Pulmonary artery endothelial cell (primary cell): ENCODE measurements at places on chromosomes 1 and 21. TPM values are rescaled to one million over a fixed set of nuclear protein-coding genes. Genes with fewer than 3 reads are reported as not detected.

DNA sequence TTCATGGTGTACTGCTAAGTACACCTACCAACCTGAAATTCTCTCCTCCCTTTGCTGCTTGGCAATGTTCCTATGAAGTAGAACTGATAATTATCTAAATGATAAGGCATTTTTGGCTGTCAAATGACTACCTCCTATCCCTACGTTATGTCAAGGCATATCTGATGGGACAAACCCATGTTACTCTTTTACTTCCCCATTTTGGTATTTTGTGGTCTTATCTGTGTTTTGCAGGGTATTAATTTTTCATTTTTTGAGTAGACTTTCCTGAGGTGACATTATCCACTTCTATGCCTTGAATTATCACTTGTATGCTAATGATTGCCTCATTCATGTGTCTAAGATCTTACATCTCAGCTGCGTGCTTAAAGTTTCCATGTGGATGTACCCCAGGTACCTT is 499.6 kb upstream of the B3GALT2 start:
- DNase-seq, result no peak

- DNase-seq, result no peak
Measured at GRCh38 chr21:41373253-41373652, 11.4 kb downstream of the MX2 start.

DNA sequence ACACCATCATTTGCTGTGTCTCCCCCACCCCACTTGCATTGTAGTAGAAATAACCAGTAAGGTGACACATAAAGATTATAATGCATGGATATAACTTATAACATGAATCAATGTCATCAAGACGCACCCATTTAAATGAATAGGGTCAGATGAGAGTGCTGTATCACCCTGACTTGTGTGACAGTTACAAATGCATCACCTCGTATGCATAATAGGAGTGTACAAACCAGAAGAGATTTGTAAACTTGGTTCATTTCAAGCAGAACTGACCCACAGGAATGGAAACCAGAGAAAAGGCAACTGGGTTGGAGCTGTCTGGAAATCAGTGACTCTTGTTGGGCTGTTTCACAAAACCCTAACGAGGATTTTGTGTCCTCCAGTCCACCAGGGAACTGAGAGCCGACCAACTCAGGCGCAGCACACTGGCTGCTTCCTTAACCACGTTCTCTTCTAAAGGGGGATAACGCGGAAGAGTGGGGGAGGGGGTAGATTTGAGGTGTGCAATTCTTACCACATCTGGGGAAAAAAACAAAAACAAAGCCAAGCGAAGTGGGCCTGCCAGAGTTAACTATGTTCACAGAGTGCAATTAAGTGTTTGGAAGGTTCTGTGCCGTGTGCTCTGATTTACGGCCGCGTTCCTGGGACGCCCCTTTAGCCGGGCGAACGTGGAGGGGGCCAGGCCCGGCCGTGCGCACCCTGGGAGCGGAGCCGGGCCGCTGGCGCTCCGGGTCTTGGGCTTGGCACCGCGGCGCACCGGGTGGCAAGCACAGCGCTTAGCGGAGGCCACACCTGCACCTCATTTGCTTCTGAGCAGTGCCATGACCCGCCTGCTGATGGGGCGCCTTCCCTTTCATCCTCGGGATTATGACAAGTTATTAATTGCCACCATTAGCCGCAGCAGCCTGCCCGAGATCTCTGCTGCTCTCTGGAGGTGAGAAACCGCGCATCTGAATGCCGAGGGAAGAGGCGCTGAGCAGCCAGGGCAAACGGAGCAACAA is 248.8 kb upstream of the FOXD3 start:
- no peak for DNase-seq

DNA sequence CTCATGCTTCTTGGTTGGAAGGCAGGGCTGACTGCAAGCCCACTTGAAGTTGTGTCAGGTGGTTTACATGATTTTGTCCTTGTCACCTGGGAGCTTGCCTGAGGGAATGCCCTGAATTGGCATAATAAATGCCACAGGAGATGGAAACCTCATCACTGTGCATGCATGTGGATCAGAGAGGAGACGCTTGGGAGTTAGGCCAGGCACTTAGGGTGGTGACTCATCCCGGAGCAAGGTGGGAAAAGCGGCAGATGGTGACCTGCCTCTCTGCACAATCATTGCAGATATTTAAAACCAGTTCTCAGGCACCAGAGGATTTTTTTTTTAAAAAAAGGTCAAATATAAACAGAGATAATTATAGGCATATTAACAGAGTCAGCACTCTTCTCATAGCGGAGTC is 202.2 kb upstream of the KIAA0040 start:
- DNase-seq, result no peak

- DNase-seq, result no peak
Measured at GRCh38 chr21:42037943-42038342, 27.8 kb upstream of the ZBTB21 start.

GRCh38 chr21:15141261-15141970 is 76.6 kb upstream of the NRIP1 start:
- no peak for DNase-seq

GRCh38 chr1:155961937-155962336 is 16.4 kb downstream of the ARHGEF2 start:
- DNase-seq, result peak; percentile 87

DNA sequence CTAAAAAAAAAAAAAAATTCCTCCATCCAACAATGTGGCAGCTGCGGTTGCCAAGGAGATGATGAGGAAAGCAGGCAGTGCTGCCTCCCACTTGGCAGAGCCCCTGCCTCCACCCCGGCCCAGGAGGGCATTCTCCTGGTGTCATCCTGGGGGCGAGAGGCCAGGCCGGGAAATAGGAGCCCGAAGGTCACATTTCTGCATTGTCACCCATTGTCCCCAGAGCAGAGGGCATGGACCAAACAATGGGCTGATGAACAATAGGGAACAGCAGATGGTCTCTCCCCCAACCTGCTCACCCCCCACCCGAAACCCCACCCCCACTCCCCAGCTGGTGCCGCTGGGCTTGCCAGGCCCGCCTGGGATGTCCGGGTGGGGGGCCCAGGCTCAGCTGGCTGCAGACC is 37.3 kb downstream of the CAMK2N1 start:
- DNase-seq, result no peak

GRCh38 chr21:45366931-45367401 is 38.0 kb upstream of the COL18A1 start:
- DNase-seq, result peak; percentile 89

GRCh38 chr21:31671146-31671716 is 11.7 kb downstream of the SOD1 start:
- no peak for DNase-seq

The ATP6V1G3 gene
- not detected in 2 replicates for total RNA-seq

The VAMP3 gene
- total RNA-seq, result 96.7 and 103 TPM in 2 replicates

The SPRR3 gene
- not detected in 2 replicates for total RNA-seq

The CCDC30 gene
- total RNA-seq, result 0.53 and 0.60 TPM in 2 replicates
